ENCODE measurements at places on chromosomes 1 and 21.

DNA sequence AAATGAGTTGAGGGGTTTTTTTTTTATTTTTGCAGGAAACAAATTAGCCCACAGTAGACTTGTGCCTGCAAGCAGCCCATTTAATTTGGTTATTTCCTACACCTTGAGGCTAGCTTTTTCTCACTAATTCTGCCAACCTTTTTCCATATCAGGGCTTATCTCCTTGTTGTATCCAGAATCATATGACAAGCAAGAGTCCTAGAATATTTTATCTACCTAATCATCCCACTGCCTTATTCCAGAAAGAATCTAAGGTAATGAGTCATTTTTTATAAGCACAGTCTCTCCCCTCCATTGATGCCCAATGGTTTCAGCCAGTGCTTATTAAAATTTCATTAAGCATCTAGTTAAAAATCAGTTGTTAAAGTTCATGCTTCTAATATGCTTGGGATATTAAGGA, 324.1 kb downstream of the BARHL2 start:
- H3K36me3 ChIP-seq, result no peaks in the 10 kb centered on the region
- no peaks in the 10 kb centered on the region for H3K27me3 ChIP-seq
- no peak overlapping the region for H3K4me3 ChIP-seq

DNA sequence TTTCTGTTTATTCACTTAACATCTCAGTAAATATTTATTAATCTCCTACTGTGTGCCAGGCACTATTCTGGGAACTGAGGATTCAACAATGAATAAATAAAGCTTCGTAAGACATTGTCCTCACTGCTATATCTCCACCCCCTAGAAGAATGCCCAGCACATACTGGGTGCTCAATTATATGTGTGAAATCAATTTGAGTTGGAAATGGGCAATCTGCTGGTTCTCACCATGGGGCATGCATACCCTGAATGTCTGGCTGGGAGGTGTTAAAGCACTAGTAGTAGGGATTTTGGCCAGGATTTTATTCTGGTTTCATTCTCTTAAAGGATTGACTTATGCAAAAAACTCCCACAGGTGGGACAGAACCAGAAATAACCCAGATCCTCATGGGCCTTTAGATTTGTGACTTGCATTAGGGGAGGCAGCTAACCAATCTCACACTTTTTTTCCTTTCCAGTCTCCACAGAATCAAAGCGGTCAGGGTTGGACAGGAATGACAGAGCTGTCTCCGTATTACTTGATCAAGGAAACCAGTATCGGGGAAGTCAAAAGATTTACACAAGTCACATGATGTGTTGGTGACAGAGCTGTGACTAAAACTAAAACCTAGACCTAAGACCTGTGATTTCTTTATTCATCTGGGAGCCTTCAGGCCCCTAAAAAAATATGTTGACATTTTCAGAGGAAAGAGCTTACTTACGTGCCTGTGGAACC, 12.8 kb downstream of the GFI1 start:
- no peak for DNase-seq
- no peak overlapping the region for H3K27ac ChIP-seq
- no peaks in the 10 kb centered on the region for H3K4me1 ChIP-seq
- H3K27me3 ChIP-seq, result no peaks in the 10 kb centered on the region

GRCh38 chr1:3403388-3404231, 50.9 kb upstream of the ARHGEF16 start:
- H3K27me3 ChIP-seq, result no peaks in the 10 kb centered on the region
- no peak for DNase-seq
- no peak overlapping the region for H3K4me3 ChIP-seq
- peaks cover 54% of the 10 kb centered on the region for H3K36me3 ChIP-seq
- H3K4me1 ChIP-seq, result peaks cover 24% of the 10 kb centered on the region
- H3K27ac ChIP-seq, result peak overlapping the region; percentile 73

- H3K27ac ChIP-seq, result peak overlapping the region; percentile 11
- H3K27me3 ChIP-seq, result no peaks in the 10 kb centered on the region
- H3K4me1 ChIP-seq, result peaks cover 19% of the 10 kb centered on the region
- no peak overlapping the region for H3K4me3 ChIP-seq
- DNase-seq, result no peak
Observed at GRCh38 chr1:32031578-32032274, 18.1 kb downstream of the KHDRBS1 start.

DNA sequence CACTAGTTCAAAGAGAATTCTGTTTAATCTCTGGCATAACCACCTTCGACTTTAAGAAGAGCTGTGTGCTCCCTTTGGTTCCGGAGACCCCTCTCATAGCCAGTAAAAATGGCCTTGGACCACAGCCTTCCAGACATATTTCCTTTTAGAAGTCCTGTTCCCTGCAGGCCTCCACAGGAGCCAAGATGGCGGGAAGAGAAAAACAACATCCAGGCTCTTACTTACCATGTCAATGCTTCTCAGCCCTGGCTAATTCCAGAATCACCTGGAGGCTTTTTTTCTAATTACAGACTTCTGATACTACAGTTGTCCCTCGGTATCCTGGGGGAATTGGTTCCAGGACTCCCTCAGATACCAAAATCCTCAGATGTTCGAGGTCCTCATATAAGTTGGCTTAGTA, 362.5 kb downstream of the PBX1 start:
- no peak overlapping the region for H3K4me3 ChIP-seq
- H3K27ac ChIP-seq, result no peak overlapping the region
- no peaks in the 10 kb centered on the region for H3K36me3 ChIP-seq
- DNase-seq, result no peak
- H3K4me1 ChIP-seq, result no peaks in the 10 kb centered on the region

- H3K4me1 ChIP-seq, result no peaks in the 10 kb centered on the region
- DNase-seq, result no peak
- H3K4me3 ChIP-seq, result no peak overlapping the region
Observed at GRCh38 chr1:91161749-91162148, 139.9 kb upstream of the ZNF644 start.

- H3K4me1 ChIP-seq, result no peaks in the 10 kb centered on the region
- no peak for DNase-seq
- no peak overlapping the region for H3K4me3 ChIP-seq
- no peaks in the 10 kb centered on the region for H3K27me3 ChIP-seq
- H3K27ac ChIP-seq, result no peak overlapping the region
Observed at GRCh38 chr1:54374766-54375165, 31.4 kb downstream of the SSBP3 start.

DNA sequence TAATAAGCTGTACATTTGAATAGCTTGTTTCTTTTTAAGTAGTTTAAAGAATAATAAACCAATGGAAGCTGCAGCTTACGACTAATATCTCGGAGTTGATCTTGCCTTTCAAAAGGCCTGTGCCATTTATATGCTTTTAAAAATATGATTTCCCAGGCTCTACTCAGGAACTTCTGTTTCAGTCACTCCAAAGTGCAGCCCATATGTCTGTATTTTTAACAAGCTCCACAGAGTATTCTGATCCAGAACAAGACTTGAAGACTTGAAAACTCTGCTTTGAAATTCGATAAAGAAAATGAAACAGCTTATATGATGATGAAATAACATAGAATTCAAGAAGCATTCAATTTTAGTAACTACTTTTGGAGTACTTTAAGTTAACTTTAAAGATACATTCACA, 79.1 kb upstream of the PLPPR4 start:
- DNase-seq, result no peak
- no peaks in the 10 kb centered on the region for H3K36me3 ChIP-seq
- no peaks in the 10 kb centered on the region for H3K4me1 ChIP-seq
- no peaks in the 10 kb centered on the region for H3K27me3 ChIP-seq

DNA sequence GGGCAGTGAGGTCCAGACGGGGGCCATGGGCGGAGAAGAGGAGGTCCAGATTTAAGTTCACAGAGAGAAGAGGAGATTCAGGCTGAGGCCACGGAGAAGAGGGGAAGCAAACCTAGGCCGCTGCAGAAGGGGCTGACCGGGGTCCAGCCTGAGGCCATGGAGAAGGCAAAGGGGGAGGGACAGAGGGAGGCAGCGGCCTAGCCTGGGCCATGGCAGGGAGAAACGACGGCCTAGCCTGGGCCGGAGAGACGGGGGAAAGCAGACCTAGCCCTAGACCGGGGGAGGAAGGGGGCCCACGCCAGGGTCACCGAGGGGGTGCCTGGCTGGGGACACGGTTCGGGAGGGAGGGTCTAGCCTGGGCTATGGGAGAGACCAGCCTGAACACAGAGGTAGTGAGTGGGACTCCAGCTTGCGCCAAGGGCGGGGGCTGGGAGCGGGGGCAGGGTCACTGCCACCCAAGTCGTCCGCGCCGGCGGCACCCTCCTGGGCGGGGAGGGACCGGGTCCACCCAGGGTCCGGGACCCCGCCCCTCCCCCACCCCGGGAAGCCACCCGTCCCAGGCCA, 459 bp downstream of the CAPZB start:
- peak overlapping the region; percentile 99 for H3K4me3 ChIP-seq
- DNase-seq, result no peak
- peak overlapping the region; percentile 99 for H3K27ac ChIP-seq
- no peaks in the 10 kb centered on the region for H3K36me3 ChIP-seq
- H3K27me3 ChIP-seq, result no peaks in the 10 kb centered on the region

DNA sequence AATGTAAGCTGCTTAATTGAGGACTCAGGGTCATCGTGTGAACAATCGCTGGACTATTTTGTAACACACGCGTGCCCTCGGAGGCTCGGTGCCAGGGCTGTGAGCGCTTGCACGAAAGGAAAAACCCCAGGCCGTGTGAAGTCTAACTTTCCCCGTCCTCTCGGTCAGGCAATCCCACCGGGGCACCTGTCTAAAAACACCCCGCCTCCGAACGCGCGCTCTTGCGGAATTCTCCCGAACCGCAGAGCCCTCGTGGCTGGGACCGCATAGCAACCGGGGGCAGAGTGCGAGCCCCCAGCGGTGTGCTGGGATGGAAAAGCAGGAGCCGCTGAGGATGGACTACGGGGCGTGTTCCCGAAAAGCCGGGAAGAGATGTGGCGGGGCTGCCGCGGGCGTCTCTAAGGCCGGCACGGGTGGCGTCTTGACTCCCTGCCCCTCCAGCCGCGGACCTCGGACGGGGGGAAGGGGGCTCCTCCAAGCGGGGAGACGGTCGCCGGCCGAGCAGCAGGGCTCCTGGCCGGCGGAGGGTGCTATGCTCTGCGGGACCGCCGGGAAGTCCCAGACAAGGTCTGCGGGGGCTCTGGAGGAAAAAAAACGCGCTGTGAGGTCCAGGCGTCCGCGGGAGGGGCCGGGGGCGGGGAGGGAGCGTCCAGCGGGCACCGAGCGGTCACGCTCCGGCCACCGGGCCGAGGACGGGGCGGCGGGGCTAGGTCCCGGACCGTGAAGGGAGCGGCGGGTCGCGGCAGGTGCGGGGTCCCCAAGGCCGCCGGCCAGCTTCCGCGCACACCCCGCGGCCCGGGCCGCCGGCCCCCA, 936 bp downstream of the ZBTB21 start:
- no peaks in the 10 kb centered on the region for H3K4me1 ChIP-seq
- H3K27me3 ChIP-seq, result no peaks in the 10 kb centered on the region
- H3K36me3 ChIP-seq, result peaks cover 4% of the 10 kb centered on the region
- H3K27ac ChIP-seq, result peak overlapping the region; percentile 96
- H3K4me3 ChIP-seq, result peak overlapping the region; percentile 94

GRCh38 chr1:40392221-40392620, 18.7 kb downstream of the SMAP2 start:
- H3K4me3 ChIP-seq, result no peak overlapping the region
- no peaks in the 10 kb centered on the region for H3K4me1 ChIP-seq
- H3K36me3 ChIP-seq, result peaks cover 4% of the 10 kb centered on the region
- DNase-seq, result no peak
- no peak overlapping the region for H3K27ac ChIP-seq
- no peaks in the 10 kb centered on the region for H3K27me3 ChIP-seq

DNA sequence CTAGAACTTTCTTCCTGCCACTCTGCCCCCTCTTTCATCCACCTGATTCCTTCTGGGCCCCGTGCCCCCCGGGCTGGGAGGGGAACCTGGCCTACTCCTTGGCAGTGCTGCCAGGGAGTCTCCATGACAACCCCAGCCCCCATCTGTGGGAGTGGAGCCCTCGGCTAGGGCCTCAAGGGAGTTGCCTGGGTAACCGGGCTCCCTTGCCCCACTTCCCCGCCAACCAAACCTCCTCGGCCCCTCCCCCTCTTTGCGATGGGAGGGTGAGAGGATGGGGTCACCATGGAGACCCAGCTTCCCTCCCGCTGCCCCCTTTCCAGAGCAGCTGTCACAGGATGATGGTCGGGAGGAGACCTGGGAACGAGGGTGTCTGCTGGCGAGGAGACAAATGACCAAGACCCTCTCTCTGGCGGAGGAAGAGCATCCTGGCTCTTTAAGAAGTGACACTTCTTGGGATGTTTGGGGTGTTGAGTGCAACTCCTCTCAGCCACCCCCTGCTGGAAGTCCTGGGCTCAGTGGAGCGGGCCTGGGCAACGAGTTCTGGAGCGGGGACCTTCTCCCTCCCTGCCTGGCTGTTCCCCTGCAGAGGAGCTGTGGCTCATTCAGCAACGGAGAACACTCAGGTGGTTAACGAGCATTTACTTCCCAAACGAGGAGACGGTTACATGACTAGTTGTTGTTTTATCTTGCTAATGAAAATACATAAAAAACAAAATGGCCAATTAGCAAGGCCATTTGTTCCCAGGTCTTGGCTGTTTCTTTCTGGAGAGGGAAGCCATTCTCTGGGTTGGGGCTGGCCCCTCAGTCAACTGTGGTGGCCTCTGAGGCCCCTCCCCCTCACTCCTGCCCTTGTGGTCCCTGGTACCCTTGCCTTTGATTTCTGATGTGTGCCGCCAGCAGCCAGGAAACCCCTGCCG, 82.8 kb downstream of the UBIAD1 start:
- no peaks in the 10 kb centered on the region for H3K27me3 ChIP-seq
- H3K27ac ChIP-seq, result no peak overlapping the region
- no peaks in the 10 kb centered on the region for H3K4me1 ChIP-seq
- no peak overlapping the region for H3K4me3 ChIP-seq
- no peaks in the 10 kb centered on the region for H3K36me3 ChIP-seq
- no peak for DNase-seq

DNA sequence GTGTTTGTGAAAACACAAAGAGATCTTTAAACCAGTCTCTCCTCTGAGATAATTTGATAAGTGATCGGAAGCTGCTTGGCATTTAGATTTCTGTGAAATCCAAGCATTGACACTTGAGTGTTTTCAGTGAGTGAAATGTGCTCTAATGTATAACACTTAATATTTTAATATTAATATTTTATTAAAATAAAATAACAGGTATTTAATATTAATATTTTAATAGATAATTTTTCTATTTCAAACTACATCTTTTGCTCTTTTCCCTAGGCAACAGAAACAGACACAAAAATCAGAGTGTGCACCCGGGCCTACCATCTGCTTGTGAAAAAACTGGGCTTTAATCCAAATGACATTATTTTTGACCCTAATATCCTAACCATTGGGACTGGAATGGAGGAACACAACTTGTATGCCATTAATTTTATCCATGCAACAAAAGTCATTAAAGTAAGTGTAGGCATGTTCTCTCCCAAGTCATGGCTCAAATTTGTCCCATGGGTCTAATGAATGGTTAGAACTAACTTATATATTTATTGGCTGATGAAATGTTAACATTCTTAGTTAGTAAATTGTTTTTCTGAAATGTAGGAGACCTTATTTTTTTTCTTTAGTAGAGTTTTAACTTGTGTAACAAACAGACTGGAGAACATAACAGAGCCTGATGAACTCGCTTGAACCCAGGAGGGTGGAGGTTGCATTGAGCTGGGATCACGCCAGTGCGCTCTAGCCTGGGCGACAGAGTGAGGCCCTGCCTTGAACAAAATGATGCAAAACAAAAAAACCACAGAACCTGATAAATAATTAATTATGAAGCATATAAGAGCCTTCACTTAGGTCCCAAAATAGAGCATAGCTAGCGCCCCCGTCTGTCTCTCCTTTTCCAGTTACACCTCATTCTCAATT, 55.2 kb downstream of the MTR start:
- peaks cover 20% of the 10 kb centered on the region for H3K36me3 ChIP-seq
- H3K27me3 ChIP-seq, result no peaks in the 10 kb centered on the region
- no peak overlapping the region for H3K27ac ChIP-seq
- no peaks in the 10 kb centered on the region for H3K4me1 ChIP-seq
- H3K4me3 ChIP-seq, result no peak overlapping the region

GRCh38 chr21:17901458-17902079, 82.4 kb upstream of the C21orf91 start:
- no peaks in the 10 kb centered on the region for H3K4me1 ChIP-seq
- no peaks in the 10 kb centered on the region for H3K36me3 ChIP-seq
